ENCODE measurements at places on chromosomes 6 and 20. TPM values are rescaled to one million over a fixed set of nuclear protein-coding genes. Genes with fewer than 3 reads are reported as not detected.

The GCNT2 gene
- total RNA-seq: 2.1 TPM

The IMPG1 gene
- total RNA-seq: not detected

The TRERF1 gene
- total RNA-seq: 4.1 TPM

The TPD52L1 gene
- total RNA-seq: 41.0 TPM

The SCP2D1 gene
- total RNA-seq: not detected

The GPR6 gene
- not detected for total RNA-seq

The PACSIN1 gene
- total RNA-seq: not detected

The EFCAB8 gene
- total RNA-seq: under 0.01 TPM

The BAK1 gene
- 13.0 TPM for total RNA-seq

The PTK7 gene
- 159 TPM for total RNA-seq

The TAAR2 gene
- total RNA-seq: not detected
